WTC11 (cell line): ENCODE measurements at places on chromosomes 1 and 21.
A peak's percentile ranks its signal among the peaks of the same experiment; 100 is the strongest.

GRCh38 chr1:198865319-198865718 lies 226.5 kb downstream of the PTPRC start:
- DNase-seq = no peak

- DNase-seq = no peak
Observed at GRCh38 chr1:203547771-203548421, 53.9 kb downstream of the OPTC start.

GRCh38 chr1:244651956-244652622 lies 837 bp upstream of the DESI2 start:
- no peak for DNase-seq

GRCh38 chr1:208225954-208226937 lies 17.9 kb downstream of the PLXNA2 start:
- no peak for DNase-seq

DNA sequence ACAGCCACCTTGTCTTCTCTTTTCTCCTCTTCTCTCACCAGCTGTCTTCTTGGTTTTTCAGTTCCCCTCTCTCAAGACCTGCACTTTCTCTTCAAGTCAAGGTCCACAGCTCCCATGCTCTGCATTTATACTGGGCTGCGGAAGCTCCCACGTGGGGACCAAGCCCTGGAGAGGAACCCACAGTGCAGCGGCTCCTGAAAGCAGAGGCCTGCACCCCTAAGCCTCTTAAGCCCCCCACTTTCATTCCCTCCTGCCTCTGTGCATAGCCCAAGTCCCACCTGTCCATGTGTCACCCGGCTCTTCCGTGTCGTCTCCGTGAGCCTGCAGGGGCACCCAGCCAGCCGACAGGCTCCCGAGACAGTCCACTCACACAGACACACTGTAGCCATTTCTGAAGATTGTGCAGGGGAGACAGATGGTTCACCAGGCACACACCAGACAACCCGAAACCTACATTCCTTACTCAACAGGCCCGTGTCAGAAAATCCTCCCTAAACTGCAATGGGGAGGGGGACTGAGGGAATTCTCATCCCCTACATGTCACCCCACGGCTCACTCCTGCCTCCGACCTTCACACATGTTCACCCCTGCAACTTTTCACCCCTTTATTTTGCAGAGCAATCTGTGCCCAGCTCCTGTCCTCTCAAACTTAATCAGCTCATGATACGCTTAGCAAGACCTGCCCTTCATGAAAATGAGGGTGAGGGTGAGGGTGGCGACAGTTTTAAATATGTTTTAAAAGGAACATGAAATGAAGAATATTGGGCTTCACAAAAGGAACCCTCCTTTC lies 6.3 kb downstream of the MX2 start:
- no peak for DNase-seq

DNA sequence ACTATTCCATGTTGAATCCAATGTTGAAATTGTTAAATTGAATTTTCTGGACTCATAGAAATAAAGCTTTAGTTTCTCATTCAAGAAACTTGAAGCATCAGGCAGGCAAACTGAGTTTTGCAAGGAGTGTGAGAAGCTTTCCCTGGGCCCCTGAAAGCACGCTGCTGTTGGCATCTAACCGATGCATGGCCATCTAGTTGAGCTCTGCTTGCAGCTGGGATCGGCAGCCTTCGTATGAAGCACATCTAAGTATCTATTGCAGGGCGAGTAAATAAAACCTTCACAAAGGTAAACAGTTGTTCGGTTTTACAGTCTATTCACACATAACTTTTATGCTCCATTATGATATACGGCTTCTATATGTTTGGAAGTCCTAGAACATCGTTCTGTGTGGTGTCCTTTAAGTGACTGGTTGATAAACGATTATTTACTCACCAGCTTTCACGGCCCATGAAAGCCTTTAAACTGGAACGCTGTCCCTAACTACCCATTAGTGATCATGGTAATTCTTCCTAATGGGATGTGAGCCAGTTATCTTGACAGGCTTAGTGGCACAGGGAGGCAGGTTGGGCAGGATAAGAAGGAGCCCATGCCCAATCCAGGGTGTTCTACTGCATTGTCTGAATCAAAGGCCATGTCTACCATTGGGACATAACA lies 71.7 kb downstream of the SEC16B start:
- no peak for DNase-seq

DNA sequence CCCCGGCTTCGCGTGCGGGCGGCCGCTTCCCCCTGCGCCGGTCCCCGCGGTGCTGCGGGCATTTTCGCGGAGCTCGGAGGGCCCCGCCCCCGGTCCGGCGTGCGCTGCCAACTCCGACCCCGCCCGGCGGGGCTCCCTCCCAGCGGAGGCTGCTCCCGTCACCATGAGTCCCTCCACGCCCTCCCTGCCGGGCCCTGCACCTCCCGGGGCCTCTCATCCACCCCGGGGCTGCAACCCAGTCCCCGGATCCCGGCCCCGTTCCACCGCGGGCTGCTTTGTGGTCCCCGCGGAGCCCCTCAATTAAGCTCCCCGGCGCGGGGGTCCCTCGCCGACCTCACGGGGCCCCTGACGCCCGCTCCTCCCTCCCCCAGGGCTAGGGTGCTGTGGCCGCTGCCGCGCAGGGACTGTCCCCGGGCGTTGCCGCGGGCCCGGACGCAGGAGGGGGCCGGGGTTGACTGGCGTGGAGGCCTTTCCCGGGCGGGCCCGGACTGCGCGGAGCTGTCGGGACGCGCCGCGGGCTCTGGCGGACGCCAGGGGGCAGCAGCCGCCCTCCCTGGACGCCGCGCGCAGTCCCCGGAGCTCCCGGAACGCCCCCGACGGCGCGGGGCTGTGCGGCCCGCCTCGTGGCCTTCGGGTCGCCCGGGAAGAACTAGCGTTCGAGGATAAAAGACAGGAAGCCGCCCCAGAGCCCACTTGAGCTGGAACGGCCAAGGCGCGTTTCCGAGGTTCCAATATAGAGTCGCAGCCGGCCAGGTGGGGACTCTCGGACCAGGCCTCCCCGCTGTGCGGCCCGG lies 159.2 kb downstream of the RUNX1 start:
- peak; percentile 65 for DNase-seq
